ENCODE measurements at places on chromosomes 12 and 14. TPM values are rescaled to one million over a fixed set of nuclear protein-coding genes. Genes with fewer than 3 reads are reported as not detected.

Gene C12orf50
- total RNA-seq = not detected

Gene NEUROD4
- 0.02 TPM for total RNA-seq

Gene RFX4
- not detected for total RNA-seq

Gene KLHL33
- total RNA-seq = 0.02 TPM

Gene GXYLT1
- total RNA-seq = 12.2 TPM

Gene LPAR5
- total RNA-seq = 0.67 TPM

Gene WNT1
- not detected for total RNA-seq

Gene PLEK2
- total RNA-seq = 29.7 TPM

Data from A549 treated with CORT108297 at 1 μM for 4 hours (cell line).